ENCODE measurements at places on chromosomes 4 and X.

DNA sequence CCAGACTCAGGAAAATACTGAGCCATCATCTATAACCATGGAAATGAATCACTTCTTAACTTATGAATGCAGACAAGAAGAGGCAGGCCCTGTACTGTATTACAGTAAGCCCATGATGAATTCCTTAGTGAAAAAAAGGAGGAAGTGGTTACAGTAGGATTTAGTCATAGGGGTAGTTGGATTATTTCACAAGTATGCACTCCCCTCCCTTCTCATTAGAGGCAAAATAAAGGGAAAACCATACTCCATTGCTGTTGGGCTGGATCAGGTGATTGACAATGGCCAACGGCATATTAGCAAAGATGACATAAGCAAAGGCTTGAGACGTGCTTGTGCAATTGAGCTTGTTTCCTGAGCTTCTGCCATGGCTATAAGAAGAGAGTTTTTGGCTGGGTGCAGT is 181.1 kb upstream of the PRPS2 start:
- DNase-seq: no peak

DNA sequence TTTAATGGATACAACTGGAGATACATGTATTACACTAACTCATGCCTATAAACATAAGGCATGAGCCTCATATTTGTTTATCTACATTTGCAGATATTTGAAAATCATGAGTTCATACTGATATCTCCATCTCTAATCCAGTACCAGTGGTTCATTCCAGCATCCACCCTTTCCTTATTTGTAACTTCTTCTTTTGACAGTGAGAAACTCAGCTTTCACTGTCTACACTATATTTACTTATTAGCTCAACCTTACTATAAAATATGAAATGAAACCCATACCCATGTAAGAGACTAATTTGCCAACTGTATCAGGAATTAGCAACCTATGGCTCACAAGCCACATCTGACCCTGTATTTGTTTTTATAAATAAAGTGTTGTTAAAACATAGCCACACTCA is 161.9 kb upstream of the GPRIN3 start:
- no peak for DNase-seq

DNA sequence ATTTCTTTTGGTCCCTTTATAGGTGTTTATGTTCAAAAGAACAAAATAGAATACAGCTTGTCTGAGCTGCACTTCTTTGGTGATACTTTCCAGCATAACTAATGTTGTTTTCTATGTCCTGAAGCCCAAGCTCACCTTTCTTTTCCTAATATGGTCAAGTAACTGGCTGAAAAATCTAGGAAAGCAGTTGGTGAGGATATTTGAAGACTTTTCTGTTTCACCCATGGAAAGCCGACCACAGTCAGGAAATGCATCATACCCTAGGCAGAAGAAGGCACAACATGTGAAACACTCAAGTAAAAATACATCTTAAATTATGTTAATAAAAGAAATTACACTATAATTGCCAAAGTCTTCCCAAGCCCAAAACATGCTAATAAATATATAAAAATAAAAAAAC is 337.0 kb downstream of the PDGFC start:
- DNase-seq: no peak

GRCh38 chr4:38957261-38957815 is 74.9 kb downstream of the TMEM156 start:
- no peak for DNase-seq

DNA sequence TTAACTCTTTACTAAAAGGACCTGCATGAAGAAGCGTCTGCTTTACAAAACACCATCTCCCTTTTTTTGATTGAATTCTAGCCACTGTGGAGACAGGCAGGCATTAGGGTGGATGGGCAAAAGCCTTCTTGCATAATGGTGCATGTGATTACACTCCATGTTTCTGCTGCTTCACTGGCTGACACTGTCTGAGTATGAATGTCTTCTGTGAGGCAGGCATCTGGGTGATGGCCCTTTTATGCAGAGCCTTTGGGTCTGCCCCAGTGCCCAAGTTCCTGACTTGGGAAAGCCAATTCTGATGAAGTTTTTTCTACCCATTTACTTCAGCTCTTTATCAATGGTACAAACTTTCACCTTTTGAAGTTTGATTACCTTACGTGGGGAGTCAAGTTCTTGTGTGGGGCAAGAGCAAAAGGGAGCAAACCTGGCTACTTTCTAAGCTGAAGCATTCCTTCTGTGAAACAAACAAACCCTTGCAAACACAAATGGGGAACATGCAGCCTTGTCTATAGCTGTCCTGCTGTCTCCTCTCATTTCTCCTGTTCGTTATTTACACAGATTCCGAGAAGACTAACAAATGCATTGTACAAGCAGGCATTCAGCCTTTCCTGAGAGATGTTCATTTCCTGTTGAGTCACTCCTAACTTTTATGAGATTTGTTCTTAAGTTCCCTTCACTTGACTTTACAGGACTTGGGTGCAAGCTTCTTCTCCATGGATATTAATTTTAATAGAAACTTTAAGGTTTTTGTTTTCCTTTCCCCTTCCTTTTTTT is 301.9 kb downstream of the TLL1 start:
- no peak for DNase-seq

GRCh38 chrX:22135171-22135711 is 103.1 kb downstream of the PHEX start:
- no peak for DNase-seq

DNA sequence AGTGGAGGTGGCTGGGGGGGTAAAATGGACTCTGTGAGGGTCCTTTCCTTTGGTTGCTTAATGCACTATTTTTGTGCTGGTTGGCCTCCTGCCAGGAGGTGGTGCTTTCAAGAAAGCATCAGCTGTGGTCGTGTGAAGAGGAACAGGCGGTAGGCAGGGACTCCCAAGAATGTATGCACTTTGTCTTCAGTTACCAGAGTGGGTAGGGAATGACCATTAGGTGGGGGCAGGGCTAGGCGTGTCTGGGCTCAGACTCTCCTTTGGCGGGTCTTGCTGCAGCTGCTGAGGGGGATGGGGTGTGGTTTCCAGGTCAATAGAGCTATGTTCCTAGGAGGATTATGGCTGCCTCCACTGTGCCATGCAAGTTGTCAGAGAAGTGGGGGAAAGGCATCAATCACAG is 509.0 kb downstream of the PCDH19 start:
- no peak for DNase-seq

- no peak for DNase-seq
These were observed 15.6 kb downstream of the PPP2R3B start for GRCh38 chrX:370963-371745.

DNA sequence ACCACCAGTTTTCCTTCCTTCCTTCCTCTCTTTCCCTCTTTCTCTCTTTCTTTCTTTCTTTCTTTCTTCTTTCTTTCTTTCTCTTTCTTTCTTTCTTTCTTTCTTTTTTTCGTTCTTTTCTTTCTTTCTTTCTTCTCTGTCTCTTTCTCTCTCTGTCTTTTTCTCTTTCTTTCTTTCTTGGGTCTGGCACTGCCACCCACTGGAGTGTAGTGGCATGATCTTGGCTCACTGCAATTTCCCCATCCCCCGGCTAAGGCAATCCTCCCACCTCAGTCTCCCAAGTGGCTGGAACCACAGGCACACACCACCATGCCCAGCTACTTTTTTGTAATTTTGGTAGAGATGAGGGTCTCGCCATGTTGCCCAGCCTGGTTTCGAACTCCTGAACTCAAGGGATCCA is 51.6 kb upstream of the NHS start:
- no peak for DNase-seq

DNA sequence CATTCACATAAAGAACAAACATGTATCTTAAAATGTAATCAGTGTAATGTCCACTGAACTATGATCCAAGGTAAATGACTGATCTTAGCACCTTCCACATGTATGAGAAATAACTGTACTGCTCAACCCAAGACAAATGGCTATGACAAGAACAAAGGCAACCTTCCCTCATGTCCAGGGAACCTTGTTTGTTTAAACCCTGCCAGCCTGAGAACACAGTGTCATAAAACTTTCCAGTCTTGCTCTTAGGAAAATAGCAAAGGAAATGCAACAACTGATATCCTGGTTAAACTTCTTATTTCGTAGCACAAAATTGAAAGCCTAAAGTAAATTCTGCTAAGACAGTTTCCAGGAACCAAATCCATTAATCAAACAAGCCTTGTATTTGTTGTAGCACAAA is 494.3 kb downstream of the IL15 start:
- peak; percentile 5 for DNase-seq

DNA sequence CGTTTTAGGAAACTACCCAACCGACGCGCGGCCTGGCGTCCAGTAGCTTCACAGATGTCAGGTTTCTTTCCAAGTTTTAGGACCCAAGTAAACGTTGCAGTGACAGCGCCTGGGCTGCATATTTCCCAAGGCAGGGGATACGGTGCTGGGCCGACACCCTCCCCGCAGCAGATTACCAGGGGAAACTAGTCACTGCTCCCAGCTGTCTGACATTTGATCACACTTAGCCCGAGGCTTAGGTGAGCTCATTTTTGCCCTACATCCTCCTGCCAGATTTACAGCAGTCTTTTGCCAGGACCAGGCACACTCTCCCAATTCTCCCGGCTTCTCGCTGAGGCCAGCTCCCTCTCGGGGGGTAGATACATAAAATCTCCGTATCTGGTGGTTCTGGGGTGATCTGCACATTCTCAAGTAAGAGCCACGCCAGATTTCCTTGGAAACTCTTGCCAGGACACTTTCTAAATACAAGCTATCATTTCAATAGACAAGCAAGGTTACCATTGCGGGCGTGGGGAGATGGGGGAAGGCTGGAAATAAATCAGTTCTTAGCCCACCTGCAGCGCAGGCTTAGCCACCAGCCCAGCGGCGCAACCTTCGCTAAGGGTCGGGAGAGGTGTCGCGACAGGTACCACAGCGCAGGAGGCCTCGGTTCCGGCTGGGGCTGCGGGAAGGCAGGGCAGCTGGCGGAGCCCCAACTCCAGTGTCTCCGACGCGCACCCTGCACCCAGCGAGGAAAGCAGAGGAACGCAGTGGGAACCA is 2.5 kb upstream of the SOX3 start:
- DNase-seq: no peak

DNA sequence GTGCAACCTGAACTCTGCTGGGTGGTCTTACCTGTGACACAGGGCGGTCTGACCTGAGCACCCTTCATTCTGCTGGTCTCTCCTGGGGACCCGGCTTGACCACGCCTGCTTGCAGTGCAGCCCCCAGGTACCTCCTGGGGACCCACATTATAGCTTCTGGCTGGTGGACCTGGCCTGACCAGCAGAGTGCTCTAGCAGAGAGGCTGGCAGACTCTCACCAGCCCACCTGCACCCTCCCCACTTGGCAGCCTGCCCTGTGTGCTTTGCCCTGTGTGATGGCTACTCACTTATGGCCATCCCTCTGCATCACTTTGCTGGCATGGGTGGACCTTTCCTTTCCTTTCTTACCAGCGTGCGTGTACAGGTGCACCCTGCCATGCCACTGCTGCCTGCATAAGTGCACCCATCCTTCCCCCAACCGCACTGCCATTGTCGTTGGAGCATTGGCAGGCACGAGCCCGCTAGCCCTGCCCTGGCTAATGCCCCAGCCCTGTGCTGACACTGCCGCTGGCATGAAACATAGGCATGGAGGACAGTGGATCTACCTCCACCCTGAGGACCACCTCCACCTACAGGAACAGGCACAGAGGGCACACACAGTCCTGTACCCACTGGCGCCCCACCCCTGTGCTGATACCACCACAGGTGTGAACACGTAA is 21.5 kb upstream of the H2AZ1 start:
- no peak for DNase-seq

DNA sequence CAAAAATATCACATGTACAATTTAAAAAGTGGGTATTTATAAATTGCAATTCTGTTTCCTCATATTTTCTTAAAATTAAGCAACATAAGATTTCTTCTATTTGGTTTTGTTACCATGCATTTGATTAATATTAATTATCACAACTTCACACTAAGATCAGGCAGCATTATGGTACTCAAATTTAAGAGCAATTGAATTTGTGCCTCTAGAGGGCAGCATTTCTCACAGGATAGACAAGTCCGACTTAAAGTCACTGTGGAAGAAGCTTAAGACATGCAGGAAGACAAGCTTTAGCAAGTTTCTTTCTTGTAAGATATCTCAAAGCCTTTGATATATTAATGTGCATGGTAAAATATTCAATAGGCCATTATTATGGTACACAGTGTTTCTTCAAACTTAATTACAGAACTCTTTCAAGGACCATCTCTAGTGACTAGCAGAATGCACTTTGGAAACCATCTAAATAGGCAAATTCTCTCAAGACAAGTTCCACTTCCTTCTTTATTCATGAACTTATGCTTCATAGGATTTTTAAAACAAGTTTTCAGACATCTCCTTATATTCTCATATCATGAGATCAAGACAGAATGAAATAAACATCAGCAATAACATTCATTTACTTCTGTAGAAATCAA is 35.0 kb downstream of the FBXW7 start:
- peak; percentile 78 for DNase-seq
